ENCODE measurements at places on chromosomes 7 and 10.

DNA sequence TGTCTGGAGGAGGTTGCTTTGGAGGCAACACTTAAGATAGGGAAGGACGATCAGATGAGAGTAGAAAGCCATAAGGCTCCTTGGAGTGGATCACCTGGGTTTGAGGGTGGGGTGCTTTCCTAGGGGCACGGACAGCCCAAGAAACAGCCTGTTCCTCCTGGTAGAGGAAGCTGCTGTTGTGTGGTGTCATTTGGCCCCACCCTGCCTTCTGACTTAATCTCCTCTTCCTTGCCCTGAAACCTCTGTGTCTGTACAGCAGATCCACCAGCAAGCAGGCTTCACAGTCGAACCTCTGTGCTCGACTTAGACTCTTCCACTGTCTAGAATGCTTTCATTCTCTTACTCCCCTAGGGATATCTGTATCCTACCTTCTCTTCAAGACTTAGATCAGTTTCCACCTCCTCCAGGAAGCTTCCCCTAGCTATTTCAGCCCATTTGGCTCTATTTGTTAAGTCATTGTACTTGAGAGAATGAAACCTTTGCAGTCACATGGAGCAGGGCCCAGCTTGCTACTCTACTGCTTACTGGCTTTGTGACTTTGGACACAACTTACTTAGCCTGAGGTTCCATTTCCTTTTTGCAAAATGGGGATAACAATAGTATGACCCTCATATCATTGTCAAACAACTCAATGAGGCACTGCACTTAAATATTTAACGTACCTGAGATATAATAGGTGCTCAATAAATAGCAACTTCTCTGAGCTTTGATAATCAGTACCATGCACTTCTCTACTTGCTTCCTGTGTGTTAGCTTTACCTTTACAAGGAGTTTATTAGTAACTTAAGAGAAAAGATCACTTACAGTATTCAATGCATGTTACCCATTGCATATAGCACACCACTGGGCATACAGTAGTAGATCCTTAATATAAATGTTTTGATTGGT is 5.0 kb downstream of the MXI1 start:
- peak; percentile 31 for DNase-seq

- no peak for DNase-seq
Observed at GRCh38 chr7:25358926-25359325, 130.6 kb upstream of the NPVF start.

DNA sequence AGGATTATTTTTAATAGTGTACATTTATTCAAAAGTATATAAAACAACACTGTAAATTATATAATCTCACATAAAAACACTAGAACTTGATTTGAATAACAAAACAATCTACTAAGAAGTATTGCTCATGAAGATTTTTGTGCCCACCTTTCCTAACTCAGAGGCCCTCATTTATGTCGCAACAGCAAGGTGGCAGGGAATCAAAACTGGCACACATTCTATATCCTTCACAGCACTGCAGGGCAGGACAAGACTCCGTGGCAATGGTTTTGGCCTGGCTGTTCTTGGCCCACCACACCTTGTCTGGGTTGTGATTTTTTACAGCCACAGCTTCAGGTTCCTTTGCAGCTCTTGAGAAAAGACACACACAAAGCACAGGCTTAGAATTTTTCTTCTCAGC is 3.4 kb upstream of the CUZD1 start:
- no peak for DNase-seq

GRCh38 chr10:30185341-30185740 is 126.0 kb upstream of the JCAD start:
- no peak for DNase-seq

DNA sequence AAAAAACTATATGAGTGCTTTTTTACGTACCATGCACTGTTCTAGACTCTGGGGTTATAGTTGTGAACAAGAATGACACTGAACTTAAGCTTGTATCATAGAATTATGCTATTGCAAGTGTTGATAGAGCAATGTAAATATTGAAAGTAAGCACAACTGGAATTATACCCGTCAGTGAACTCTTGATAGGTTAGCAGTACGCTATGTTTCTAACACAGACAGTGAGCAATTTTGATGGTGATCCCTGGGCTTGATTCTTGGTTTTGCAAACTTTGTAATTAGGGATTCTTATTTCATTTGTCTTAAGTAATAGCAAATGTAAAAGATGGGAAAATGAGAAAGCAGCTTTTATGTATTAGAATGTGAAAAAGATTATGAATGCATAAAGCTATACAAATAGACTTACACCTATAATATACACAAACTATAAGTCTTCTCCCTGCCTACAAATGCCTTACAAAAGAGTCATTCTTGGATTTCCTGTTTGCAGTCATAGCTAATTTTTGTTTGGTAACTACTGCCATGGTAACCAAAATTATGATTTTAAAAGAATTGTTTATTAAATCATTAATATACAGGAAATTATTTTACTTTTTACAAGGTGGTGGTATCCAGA is 6.7 kb downstream of the TES start:
- no peak for DNase-seq

- DNase-seq, result no peak
Observed at GRCh38 chr7:23852988-23853387, 143.0 kb downstream of the STK31 start.

DNA sequence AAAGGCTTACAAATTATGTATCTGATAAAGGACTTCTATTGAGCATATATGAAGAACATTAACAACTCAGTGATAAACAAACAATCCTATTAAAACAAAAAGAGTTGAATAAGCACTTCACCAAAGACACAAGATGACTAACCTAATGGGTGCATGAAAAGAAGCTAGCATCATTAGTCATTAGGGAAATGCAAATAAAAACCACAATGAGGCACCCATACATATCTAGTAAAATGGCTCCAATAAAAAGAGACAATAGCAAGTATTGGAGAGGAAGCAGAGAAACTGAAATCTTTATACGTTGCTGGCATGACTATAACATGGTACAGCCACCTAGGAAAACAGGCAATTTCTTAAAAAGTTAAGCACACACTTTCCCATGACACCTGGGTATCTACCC is 77.6 kb upstream of the ZMIZ1 start:
- DNase-seq, result no peak

GRCh38 chr7:152341039-152341913 is 94.5 kb downstream of the KMT2C start:
- no peak for DNase-seq

DNA sequence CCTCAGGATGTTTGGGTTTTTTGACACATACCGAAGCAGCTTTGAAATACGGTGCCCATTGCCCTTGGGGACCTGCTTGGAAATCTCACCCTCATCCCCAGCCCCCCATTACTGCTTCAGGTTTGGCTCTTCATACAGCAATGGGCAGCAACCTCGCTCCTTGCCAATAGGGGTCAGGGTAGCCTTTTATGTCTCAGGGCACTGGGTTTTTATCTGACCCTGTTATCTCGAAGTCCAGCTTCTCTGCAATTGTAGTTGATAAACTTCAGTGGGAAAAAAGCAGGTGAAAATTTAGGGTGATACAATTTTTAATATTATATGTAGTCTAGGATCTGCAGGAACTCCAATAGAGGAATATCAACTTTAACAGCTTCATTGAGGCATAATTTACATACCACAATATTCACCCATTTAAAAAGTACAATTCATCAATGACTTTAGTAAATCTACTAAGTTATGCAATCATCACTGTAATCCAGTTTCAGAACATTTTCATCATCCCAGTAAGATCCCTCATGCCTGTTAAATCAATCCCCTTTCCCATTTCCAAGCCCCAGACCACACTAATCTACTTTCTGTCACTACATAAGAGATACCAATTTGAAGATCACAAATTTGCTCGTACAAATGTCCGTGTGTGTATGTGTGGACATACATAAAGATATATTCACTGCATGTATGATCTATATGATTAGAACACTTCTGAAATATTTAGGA is 386.2 kb downstream of the KCNMA1 start:
- no peak for DNase-seq

- no peak for DNase-seq
Observed at GRCh38 chr10:79328737-79329504, 18.3 kb upstream of the PPIF start.

DNA sequence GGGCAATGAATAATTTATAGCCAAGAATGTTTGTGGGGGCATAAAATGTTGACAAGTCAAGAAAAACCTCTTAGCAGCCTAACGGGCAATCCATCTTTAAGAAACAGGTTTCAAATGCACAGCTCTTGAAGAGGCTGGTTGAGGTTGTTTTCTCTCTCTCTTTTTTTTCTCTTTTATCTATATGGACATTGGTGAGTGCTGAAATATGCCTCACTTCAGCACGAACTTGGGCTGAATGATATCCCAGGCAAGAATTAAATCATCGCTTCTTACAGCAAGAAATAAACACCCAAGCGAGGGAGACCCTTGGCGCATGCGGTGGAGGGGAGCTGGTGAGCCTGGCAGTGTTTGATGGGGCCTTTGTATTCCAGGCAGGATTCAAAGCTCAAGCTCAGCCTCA is 160.9 kb downstream of the OAT start:
- DNase-seq, result no peak

DNA sequence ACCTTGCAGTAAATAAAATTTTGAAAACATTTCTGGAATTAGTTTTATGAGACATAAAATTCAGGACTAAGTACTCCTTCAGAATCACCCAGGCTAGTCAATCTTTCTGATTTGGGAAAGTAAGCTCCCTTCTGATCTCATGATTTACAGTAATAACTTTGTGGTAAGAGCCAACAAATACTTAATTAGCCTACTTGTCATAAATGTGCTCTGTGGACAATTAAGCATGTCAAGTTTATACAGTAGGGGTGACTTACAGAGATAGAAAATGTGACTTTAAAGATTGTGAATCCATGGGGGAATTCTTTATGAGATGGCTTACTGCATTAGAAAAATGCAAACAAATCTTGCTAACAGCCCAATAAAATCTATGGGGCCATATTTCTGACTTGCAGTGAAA is 616.9 kb upstream of the GHITM start:
- DNase-seq, result no peak

- DNase-seq, result no peak
Observed at GRCh38 chr10:27720529-27720928, 25.1 kb downstream of the MKX start.

DNA sequence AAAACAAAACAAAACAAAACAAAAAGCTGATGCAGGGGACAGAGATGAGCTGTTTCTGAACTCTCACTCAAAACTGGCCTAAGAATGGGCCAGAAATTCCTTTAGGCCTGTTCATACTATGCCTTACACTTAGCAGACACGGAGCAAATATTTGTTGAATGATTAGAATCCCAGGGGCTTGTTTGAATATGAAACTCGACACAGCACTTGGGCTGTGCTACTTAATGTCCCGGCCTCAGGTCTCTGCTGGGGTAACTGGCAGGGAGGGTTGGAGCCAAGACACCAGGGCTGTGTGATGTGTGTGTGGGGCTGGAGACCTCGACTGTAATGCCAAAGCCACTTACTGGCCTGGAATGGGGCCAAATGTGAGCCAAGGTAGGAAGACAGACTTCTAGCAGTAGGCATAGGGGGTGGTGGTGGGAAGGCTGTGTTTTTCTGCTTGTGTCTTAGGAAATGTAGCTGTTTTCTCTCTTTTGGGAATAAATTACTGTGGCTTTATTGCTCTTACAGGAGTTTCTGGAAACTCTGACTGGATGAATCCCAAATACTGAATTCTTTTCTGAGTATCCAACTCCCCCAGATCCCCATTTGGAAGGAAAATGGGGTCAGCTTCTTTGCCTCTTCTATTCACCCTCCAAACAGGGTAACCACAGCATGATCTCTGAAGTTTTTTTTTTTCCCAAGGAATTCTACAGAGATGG is 66.7 kb downstream of the EMX2 start:
- DNase-seq, result no peak

DNA sequence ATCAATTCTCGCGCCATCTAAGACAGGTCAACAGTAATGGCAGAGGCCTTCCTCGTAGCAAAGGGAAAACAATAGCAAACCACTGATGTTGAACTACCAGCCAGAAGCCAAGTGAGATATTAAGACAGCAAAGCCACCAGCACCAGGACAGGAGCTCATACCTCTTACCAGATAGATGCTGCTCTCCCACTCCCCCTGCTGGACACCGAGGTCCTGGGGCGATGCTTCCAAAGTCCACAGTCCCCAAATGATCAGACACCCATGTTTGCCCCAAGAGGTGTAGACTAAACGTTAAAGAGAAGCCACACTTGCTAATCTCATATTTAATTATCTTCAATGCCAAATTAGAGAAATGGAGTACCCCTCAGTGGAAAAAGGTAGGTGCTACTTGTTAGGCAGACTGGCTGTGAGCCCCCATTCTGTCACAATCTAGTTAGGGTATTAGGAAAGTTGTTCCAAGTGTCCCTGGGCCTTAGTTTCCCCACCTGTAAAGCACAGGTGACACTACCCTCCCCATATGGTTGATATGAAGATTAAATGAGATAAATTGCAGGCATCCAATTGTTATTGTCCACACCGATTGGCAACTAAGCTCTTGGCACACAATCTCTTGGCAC is 39.9 kb downstream of the TOMM7 start:
- peak; percentile 84 for DNase-seq

- no peak for DNase-seq
Observed at GRCh38 chr7:131161103-131161502, 166.6 kb upstream of the MKLN1 start.

- DNase-seq, result no peak
Observed at GRCh38 chr7:84722086-84722485, 464.8 kb downstream of the SEMA3D start.

DNA sequence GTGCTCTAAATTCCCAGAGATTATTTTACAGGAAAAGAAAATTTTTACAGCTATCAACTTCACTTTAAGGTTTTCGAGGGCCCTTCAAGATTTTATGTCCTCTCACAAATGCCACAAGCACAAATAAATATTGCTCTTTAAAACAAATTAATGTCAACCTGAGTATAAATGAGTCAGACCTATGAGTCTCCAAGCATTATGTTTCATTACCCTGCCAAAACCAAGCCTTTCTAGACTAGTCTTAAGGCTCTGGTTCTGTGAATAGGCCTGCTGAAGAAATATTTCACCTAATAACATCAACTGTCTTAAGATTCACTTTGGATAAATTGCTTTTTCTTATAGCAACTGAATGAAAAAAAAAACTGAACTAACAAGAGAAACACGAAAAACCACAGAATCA is 153.0 kb downstream of the PDE1C start:
- no peak for DNase-seq

DNA sequence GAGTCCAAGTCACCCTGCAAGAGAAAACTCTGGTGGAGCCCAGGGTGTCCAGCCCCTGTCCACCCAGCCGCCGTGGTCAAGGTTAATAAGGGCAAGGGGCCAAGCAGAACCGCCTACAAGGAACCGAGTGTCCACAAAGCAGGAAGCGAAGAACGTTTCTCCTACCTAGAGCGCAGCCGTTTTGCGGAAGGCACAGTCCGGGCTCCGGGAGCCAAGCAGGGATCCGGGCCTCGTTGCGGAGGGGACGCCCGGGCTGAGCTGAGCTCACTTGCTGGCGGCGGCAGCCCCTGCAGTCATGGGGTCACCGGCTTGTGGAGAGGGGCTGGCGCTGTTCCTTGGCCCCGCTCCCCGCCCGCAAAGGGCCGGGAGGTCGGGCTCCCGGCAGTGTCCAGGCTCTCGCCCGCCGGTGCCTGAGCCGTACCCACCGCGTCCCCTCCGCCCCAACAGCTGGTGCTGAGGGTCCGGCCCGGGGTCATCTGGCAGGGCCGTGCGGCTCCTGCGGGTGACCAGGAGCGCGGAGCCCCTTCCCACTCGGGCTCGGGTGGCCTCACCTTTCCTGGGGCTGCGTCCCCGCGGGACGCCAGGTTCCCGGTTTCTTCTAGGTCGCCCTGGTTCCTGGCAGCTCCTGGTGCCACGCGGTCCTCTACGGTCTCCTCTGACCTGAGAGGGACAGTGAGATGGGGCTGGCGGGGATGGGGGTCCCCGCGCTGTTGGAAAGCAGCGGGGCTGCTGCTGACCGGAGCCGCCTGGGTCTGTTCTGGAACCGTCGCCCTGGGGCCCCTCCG is 14.0 kb upstream of the ZNF273 start:
- DNase-seq, result peak; percentile 40

All from GM13976 (cell line).